ENCODE measurements at places on chromosomes 7 and 10.

GRCh38 chr7:4202154-4202736 is 479.9 kb upstream of the FOXK1 start:
- DNase-seq = no peak

- DNase-seq = no peak
Measured at GRCh38 chr7:90461219-90461618, 8.2 kb upstream of the PTTG1IP2 start.

DNA sequence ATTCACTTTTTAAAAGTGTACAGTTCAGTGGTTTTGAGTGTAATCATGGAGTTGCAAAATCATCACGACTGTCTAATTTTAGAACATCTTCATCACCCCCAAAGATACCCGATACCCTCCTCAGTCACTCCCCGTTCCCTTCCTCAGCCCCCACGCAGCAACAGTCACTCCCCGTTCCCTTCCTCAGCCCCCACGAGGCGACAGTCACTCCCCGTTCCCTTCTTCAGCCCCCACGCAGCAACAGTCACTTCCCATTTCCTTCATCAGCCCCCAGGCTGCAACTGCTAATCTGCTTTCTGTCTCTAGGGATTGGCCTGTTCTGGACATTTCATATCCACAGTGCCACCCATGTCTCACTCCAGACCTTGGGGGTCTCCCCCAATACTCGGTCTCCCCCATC is 161.6 kb upstream of the PPP2R2D start:
- no peak for DNase-seq

DNA sequence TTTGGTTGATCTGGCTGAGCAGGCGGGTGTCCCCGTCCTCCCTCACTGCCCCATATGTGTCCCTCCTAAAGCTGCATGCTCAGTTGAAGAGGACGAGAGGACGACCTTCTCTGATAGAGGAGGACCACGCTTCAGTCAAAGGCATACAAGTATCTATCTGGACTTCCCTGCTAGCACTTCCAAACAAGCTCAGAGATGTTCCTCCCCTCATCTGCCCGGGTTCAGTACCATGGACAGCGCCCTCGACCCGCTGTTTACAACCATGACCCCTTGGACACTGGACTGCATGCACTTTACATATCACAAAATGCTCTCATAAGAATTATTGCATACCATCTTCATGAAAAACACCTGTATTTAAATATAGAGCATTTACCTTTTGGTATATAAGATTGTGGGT is 26.9 kb upstream of the TRIM56 start:
- DNase-seq = peak; percentile 21

GRCh38 chr7:148327379-148327778 is 263.2 kb upstream of the C7orf33 start:
- no peak for DNase-seq

- no peak for DNase-seq
Measured at GRCh38 chr10:71294091-71294561, 24.9 kb upstream of the SLC29A3 start.

- DNase-seq = no peak
Measured at GRCh38 chr10:88657901-88658300, 6.3 kb upstream of the LIPF start.

DNA sequence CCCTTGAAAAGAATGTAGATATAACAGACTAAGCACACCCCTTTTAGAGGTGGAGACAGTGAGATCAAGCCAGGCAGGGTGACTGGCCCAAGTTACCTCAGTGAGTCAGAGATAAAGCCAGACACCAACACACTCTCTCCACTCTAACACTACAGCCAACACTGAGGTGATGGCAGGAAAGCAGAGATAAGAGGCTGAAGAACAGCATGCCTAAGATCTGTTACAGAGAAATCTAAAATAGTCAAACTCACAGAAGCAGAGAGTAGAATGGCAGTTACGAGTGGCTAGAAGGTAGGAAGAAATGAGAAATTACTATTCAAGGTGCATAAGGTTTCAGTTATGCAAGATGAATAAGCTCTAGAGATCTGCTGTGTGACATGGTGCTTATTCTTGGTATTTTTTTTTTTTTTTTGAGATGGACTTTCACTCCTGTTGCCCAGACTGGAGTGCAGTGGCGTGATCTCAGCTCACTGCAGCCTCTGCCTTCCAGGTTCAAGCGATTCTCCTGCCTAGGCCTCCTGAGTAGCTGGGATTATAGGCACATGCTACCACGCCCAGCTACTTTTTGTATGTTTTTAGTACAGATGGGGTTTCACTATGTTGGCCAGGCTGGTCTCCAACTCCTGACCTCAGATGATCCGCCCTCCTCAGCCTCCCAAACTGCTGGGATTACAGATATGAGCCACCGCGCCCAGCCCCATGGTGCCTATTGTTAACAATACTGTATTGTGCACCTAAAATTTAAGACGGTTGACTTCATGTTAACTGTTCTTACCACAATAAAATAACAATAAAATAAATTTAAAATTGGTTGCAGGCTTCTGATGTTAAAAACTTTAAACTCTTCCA is 28.7 kb downstream of the ICA1 start:
- DNase-seq = no peak

- no peak for DNase-seq
Measured at GRCh38 chr10:19783721-19784120, 32.5 kb upstream of the PLXDC2 start.

DNA sequence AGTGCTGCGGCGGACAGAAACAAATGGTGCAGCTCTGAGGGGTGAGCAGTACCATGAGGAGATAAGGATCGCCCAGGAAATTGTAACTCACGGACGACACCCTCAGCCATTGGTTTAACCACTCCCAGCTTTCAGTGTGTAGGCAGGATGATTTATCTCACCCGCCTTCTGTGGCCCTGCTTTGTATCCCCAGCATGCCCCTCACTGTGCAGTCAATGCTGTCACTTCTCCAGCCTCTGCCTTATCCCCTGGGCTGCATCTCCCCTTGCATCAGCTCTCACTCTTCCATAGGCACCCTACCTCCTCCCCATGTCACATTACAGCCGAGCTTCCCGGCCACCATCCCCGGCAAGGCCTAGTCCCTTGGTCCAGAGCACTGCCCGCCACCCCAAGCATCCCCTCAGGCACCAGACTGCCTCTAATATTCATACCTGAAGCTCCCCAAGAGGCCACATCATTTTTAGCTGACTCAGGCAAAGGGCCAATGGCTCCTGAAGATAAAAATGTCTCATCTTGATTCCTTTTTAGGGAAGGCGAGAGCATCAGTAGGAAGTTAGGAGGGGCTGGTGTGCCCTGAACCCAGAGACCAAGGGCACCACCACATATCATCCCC is 77.1 kb downstream of the CARD11 start:
- no peak for DNase-seq

DNA sequence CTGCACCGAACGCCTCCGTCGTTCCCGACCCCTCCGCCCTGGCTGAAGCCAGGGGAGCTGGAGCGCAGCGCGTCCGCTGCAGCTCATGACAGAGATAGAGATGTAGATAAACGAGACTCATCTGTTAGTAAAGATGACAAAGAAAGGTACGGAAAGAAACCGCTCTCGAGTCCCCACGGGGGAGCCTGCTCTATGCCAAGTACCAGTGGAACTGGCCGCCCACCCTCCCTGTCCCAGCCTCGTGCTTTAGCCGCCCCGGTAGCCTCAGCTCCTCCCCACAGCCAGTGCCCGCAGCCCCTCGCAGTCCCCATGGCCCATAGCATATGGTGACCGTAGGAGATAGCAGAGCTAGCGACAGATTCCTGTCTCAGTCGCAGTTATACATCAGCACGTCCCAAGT is 344.7 kb upstream of the GALNT17 start:
- DNase-seq = no peak

DNA sequence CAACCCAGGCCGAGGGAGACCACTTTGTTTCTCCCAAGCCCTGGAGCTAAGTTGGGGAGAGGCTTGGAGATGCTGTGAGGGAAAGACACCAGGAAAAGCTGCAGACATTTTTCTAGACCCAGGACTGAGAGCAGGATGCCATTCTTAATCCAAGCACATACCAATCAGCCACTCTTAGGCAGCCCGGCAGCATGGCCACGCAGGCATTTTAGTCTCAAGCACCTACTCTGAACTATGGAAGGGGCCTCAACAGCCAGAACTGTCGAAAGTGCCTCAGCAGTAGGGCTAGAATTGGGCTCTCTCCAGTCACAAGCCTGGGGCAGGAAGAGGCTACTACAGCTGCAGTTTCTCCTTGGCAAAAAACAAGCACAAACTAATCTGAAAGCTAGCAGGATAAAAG is 57.8 kb downstream of the GCC1 start:
- no peak for DNase-seq

DNA sequence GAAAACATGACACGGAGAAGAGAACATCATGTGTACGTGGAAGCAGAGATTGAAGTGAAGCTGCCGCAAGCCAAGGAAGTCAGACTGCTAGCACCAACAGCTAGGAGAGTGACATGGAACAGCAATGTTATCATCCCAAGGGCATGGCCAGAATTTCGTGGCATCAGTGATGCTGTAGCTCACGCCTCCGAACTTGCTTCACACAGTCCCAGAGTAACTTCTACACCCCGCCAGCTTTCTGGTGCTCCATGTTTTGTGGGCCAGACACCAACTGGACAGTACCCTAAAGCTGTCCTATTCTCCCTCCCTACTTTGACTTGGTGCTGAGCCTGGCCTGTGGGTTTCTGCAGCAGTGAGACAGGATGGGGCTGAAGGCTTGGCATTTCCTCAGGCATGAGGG is 33.0 kb upstream of the EMX2 start:
- DNase-seq = no peak

- no peak for DNase-seq
Measured at GRCh38 chr10:114998993-114999392, 61.0 kb downstream of the TRUB1 start.

GRCh38 chr7:143171697-143172096 is 11.5 kb upstream of the TAS2R39 start:
- no peak for DNase-seq

GRCh38 chr7:117750612-117751563 is 122.4 kb downstream of the CTTNBP2 start:
- no peak for DNase-seq

DNA sequence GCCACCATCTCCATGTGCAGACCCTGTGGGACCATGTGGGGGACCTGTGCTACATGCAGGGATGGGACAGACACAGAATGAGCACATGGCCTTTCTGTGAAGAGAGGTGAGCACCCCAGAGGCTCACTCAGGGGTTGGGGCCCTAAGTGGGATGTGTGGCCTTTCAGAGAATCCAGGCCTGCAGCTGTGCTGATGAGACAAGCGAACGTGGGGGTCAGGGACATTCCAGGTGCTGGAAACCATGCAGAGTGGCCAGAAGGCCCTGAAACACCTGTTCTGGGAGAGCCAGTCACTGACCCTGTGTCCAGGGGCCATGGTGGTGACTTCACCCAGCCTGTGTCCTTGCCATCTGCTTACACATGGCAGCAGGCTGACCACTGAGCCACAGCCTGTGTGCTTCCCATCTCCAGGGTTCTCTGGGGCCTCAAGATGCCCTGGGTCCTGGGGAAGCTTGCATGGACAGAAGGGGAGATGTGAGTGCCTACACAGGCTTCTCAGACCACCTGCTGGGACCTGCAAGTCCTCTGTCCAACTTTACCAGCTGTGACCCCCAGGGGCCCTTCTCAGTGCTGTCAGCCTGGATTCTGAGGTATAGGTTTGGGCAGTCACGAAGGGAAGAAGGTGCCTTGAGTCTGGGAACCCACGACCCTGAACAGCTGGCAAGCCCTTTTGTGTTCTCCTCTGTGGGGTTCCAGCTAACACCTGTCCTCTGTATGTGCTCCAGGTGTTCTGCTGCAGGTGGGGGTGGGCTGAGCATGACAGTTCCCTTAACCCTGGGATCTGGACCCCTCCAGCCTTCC is 17.6 kb downstream of the RAMP3 start:
- DNase-seq = no peak

- no peak for DNase-seq
Measured at GRCh38 chr10:66586073-66586472, 339.8 kb upstream of the LRRTM3 start.

DNA sequence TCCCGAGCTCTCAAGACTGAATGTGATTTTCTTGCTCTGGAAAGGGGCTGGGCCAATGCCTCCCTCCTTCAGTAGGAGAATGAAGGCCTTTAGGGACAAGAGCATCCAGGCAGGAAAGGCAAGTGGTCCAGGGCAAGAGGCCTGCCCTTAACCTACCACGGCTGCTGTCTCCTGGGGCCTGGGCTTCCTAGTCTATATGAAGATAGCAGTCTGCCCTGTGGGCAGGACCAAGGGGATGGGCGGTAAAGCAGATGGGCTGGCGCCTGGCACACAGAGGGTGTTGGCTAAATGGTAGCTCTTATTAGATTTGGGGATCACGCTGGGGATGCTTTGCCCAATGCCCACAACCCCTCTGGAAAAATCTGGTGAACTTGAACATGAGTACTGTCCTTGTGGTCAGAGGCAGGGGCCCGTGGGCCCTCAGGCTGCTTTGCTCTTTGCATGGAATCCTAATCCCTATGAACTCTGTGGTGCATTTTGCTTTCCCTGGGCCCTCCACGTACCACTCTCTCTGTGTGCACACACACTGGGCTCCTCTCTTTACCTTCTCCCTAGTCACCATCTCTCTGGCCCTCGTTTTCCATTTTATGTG is 20.3 kb downstream of the CHAT start:
- DNase-seq = no peak

- DNase-seq = no peak
Measured at GRCh38 chr10:117535298-117536071, 7.1 kb upstream of the EMX2 start.

- no peak for DNase-seq
Measured at GRCh38 chr7:68619526-68619925, 978.7 kb upstream of the AUTS2 start.

- DNase-seq = no peak
Measured at GRCh38 chr10:66378117-66378876, 547.5 kb upstream of the LRRTM3 start.

DNA sequence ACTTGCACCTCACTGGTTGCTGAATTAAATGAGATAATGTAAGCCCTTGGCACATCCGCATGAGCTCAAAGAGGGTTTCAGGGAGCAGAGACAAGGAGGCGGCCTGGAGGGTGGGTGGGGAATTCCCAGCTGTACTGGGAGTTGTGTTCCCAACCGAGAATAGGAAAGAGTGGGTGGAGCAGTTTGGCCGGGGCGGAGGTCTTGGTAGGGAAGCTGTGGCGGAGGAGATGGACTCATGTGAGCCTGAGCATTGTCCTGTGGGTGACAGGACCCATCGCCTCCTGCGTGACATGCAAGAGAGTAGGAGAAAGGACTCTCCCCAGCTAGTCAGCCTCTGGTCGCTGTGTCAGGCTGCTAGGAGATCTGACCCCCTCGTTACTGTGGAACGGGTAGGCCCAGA is 41.0 kb upstream of the SAMD8 start:
- DNase-seq = no peak

DNA sequence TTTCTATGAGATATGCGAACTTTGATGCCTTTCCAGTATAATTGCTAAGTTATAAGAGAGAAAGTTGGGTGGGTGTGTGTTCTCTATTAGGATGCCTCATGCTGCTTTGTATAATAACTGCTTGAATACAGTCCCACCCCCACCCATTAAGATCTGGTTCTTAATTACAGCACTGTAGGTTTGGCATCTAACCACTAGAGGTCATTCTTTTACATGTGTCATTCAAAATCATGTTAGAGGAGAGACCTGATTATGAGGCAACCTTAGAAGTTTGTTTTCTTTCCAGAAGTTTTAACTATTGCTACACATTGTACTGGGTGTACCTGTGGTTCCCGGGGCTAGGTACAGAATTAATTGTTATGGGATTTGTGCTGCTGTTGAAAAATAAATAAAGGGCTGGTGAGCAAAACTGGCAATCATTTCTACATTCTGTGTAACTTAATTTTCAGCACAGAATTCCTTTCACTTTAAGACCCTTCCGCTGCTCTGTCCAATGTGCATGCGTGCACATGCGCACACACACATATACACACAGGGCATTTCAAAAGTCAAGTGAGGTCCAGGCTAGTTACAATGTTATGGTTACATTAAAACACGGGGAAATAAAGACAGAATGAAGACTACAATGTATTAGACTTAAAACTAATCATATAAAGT is 1156.3 kb downstream of the SORCS3 start:
- DNase-seq = no peak
